ENCODE measurements at places on chromosomes 6 and 20.

DNA sequence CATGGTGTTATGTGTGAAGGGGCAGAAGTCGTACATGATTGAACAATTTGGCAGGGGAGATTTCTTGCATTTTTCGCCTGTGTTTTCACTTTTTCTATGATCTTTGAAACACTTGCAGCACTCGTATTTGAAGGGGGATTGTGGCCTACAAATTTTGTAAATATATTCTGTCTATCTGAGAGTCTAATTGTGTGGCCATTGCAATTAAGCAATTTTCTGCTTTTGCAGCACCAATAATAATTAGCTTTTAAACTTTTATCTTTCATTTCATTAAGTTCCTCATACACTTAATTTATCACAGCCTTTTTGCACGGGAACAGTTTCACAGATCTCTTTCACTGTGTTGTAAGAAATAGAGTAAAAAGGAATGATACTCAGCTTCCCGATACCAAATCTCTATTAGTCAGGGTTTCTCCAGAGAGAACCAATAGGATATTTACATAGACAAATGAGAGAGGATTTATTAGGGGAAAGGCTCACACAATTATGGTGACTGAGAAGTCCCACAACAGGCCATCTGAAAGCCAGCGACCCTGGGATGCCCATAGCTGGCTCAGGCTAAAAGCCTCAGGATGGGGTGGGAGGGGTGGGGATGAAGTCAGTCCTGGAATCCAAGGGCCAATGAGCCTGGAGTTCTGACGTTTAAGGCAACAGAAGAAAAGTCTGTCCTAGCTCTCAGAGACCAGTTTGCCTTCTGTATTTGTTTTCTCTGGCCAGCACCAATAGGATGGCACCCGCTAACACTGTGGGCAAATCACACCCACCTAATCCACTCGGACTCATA is 58.3 kb downstream of the KIF6 start:
- DNase-seq: no peak

DNA sequence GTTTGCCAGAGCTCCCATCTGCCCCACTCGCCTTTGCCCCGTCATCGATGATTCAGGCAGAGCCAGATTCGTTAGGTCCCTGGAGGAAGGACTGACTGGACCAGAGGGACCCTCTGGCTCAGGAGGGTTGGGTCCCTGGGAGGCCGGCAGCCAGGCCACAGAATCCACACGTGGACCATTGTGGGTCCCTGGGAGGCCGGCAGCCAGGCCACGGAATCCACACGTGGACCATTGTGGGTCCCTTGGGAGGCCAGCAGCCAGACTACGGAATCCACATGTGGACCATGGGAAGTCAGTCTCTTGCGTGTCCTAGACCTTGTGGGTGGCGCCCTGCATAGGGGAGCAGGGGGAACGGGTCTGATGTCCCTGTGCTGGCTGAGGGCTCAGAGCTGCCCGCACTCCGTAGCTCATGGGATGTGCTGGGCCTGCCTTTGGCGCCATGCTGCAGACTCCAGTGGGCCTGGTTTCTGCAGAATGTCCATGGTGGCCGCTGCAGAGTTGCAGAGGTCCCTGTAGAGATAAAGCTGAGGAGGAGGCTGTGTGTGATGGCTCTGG is 23.5 kb downstream of the UCKL1 start:
- no peak for DNase-seq

DNA sequence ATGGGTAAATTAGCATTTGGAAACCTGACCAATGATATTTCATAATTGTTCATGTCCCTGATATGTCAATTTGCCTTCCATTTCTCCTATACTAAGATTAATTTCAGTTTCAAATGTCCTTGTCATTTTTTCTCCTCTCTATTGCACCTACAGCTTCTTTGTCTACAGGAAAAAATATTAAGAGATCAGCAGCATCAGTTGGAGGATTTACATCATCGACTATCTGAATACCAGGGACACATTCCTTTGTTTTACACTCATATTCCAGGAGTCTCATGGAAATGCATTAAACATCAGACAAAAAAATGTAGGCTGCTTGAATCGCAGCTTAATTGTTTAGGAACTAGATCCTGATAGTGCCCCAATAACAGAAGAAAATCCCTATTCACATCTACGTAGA is 188.2 kb downstream of the PRKN start:
- DNase-seq: peak; percentile 14

DNA sequence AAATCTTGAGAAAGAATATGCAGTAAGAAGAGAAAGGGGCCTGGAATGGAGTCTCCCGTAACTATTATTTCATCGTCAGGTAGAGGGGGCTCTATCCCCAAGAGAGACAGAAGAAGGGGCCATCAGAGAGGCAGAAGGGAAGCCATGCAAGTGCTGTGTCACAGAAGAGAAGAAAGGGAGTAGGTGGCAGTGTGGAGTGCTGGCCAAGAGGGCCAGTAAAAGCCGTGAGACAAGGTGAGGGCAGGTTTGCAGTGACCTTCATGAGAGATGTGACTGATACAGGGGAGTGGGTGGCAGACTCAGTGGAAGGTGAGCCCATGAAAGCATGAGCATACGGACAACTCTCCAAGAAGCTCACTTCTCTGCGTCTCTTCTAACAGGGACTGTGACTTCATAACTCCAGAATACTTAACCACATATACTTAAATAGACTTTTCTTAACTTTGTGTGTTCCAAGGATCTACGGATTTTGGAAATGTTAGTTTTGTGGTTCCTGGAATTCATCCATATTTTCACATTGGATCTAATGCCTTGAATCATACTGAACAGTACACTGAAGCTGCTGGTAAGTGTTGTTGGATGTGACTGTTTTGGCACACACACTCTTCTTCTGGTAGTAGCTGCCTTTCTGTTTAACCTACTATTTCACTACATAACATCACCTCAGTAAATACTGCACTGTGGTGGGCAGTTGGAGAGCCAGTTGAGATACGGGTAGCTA is 15.6 kb downstream of the PM20D2 start:
- peak; percentile 53 for DNase-seq
